AG09309 (cell line): ENCODE measurements at places on chromosomes 1 and 21.

GRCh38 chr21:34881839-34882371 is 167.2 kb downstream of the RUNX1 start:
- DNase-seq: no peak

DNA sequence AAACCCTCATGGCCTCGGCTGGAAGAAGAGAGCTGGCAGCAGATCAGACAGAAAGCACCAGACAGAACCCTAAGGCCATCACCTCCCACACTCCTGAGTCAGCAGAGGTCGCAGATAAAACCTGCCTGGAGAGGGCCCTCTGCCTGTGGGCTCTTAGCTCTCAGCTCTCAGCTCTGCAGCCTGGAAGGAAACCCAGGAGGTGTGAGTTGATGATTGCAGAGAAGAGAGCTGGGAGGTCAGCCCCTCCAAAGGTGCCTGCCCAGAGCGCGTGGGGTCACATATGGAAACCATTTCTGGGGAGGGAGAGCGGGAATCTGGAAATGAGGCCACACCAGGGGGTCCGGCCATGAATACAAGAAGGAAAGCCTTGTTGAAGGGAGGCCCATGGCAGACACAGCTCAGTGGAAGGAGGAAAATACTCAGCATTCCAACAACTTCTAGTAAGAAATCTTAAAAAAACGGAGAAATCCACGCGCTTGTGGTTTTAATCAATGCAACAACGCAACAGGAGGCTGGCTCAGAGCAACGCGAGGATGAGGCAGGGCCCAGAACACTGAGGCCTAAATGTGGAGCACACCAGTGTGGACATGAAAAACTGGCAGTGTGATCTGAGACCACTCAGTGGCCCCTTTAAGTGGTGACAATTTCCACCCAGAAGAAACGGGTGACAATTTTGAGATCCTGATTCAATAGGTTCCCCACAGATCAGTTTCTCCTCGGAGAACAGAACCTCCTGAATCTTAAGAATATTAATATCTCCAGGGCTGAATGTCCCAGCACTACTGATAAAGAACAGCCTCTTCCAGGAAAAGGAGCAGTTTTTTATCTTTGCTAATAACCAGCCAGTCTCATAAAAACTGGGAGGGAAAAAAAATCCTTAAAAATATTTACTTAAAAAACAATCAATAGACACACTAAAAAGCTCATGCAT is 45.7 kb downstream of the PSMG1 start:
- DNase-seq: peak; percentile 18

DNA sequence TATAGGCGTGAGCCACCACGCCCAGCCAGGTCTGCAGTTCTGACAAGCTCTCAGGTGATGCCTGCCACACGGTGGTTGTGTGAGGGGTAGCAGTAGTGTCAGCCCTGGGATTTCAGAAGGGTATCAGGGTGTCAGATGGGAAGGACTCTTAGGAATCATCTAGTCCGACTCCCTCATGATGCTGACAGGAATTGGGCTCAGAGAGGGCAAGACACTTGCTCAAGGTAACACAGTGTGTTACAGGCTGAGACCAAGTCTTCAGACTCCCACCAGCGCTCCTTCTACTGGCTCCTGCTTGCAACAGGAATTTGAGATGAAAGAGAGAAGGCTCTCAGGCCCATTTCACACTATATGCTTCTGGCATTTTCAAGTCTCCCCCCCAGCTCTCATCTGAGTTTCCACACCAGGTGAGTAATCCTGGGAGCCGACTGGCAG is 6.9 kb downstream of the HTR1D start:
- no peak for DNase-seq

- DNase-seq: no peak
Observed at GRCh38 chr1:160774886-160775719, 20.9 kb upstream of the LY9 start.

GRCh38 chr1:169288011-169288414 is 79.6 kb downstream of the NME7 start:
- DNase-seq: peak; percentile 21

- no peak for DNase-seq
Observed at GRCh38 chr1:213260311-213261075, 209.5 kb downstream of the RPS6KC1 start.

DNA sequence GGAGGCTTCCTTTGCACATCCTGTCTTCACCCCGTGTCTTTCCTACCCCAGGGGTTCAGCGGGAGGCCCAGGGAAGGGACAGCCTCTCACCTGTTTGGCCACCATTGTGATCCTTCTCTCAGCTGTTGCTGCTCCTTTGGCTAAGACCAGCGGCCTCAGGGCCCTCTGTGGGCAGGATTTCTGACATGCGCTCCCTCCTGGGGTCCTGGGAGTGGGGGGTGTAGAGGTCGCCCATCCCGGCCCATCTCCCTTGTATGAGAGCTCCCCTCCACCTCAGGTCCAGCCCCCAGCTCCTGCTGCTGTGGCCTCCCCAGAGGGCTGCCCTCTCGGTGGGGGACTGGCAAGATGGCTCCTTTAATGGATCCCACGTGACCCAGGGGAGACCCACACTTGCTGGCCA is 120.5 kb downstream of the PRDM2 start:
- DNase-seq: no peak
